SW 1271 (cell line): ENCODE measurements at places on chromosomes 3 and 15.

- DNase-seq, result no peak
These were observed 9.8 kb downstream of the FXR1 start for GRCh38 chr3:180922242-180922641.

DNA sequence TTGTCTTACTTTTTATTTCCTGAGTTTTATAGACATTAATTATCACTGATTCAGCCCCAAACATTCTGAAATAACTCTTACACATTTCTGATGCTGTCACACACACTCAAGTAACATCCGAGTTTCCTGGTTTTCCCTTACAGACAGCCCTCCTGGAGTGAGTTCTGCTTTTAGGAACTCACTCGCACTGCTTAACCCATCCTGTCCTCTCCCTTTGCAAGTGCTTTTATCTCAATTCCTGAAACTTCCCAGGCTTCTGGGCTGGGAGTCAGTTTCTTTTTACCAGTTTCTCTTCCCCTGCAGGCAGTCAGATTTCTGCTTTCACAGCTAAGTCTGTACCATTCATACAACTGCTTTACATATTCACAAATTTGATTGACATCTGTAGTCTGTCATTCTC lies 15.6 kb upstream of the SH3GL3 start:
- no peak for DNase-seq

DNA sequence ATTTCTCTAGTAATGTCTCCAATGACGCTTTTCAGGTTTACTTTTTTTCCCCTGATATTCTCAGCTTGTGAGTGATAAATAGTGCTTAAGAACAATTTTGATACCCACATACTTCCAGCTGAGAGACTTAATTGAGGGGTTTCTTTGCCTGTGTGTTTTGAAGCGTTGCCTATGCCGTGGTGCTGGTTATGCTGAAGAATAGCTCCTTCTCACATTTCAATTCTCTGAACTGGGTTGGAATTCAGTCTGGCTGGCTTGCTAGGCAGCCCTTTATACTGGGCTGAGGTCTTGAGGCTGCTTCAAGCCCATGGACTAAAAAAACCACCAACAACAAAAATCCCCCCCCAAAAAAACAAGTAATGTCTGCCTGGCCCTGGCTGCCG lies 87.4 kb downstream of the CHST2 start:
- no peak for DNase-seq

- DNase-seq, result no peak
These were observed 1.2 kb downstream of the GP5 start for GRCh38 chr3:194397757-194398312.

DNA sequence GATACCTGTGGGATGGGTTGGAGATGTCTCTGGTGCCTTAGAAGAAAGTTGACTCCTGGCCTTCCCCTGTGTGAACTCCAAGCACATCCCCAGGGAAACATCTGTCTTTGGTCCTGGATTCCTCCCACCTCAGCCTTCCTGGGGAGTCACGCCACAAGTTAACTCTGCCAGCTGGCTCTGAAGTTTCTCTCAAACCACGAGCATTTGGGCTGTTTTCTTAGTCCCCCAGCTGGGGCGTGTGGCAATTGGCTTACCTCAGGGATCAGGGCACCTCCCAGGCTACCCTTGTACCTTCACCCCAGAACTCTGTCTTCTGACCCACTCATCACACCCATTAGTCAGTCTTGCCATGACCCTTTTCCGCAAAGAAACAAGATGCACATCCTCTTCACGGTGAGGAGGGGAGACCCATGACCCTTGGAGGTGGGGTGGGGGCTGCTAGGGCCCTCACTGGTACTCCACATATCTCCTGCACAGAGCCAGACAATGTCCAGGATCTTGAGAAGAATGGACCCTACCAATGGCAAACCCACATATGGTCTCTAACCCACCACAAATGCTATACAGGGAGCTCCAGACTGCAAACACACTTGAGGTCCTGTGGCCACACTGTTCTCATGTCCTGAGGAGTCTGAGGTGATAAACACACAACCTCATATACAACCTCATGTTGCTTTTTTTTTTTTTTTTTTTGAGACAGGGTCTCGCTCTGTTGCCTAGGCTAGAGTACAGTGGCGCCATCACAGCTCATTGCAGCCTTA lies 3.9 kb downstream of the NEIL1 start:
- DNase-seq, result no peak

GRCh38 chr15:50624616-50625168 lies 61.9 kb downstream of the TRPM7 start:
- no peak for DNase-seq

- no peak for DNase-seq
These were observed 177.9 kb downstream of the TLE3 start for GRCh38 chr15:69919816-69920215.

GRCh38 chr3:188779281-188779980 lies 392.3 kb upstream of the TPRG1 start:
- no peak for DNase-seq

DNA sequence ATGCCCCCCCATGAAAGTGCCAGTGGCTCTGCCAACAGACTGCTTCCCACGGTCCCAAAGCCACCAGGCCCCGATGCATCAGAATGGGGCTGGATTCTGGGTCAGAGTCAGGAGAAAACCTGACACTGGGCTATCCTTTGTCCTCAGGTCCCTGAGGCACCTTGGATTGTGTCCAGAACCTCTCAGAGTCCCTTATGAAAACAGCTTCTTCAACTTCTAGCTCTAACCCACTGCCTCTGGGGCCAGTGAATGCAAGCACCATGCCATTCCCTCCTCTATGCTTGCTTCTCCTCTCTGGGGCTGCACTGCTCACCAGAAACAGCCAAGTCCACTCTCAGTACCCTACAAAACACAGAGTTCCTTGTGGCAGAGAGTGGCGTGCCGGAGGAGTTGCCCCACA lies 9.9 kb downstream of the CRABP1 start:
- DNase-seq, result no peak

- DNase-seq, result no peak
These were observed 12.4 kb downstream of the ITGA11 start for GRCh38 chr15:68419301-68420175.

GRCh38 chr3:152241142-152242017 lies 27.3 kb upstream of the MBNL1 start:
- no peak for DNase-seq

- no peak for DNase-seq
These were observed 1.1 kb downstream of the SYNPR start for GRCh38 chr3:63279005-63279841.

DNA sequence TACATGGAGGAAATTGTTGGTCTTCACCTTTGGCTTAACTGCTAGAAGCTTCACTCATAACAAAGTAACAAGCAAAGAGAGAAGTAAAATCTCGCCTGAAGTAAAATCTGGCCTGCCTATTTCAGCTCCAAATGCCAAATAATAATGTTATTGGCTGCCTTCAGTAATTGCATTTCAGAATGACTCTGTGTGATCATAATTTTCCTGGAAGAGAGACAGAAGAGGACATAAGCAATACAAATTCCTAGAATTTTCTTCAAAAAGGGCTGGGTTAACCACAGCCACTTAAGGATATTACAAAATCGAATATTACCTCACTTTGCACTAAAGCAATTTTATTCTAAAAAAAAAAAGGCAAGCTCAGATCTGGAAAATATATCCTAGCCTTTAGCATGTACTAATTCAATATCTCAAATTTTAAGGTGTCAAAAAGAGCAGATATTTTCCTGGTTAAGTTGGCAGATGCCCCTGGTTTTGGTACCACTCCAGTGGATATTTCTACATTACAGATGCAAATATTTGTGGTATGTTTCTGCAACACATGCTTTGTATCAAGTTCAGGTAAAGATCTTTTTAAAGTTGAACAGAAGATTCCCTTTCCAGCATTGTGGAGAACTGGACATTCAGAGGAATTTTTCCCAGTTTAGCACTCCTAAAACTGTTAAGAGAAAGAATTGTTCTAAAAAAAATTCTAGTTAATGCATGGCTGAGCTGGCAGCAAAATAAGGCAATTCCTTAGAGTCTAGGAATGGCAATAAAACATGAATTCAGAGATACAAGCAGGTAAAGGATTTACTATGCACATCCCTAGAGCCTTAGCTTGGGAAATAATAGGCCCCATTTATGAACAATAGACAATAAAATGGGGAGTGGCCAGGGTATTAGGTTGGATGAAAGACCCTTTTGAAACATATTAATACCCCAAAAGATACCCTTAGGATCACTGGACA lies 116.7 kb downstream of the STAC start:
- no peak for DNase-seq

- DNase-seq, result no peak
These were observed 433.8 kb upstream of the CBLB start for GRCh38 chr3:106302451-106303221.

DNA sequence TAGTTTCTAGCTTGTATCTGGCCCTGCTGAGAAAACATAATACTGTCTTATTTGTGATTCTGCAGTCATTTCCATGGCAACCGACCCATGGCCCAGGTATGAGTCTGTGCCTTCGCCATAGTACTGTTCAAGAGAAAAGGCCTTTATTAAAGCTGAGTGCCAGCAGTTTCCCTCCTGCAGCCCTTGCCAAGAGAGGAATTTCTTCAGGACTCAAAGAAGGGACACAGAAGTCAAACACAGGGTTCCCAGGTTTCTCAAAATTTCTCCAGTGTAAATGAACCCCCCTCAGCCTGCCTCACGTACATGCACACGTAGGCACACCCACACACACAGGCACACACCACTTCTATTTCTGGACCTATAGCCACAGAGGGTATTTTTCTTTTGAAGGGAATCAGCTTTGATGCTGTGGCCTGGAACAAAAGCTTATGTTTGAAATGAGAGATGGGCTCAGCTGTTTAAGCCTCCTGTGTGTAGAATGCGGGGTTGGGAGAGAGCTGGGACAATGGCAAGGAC lies 269.2 kb downstream of the PDCD6IP start:
- no peak for DNase-seq

DNA sequence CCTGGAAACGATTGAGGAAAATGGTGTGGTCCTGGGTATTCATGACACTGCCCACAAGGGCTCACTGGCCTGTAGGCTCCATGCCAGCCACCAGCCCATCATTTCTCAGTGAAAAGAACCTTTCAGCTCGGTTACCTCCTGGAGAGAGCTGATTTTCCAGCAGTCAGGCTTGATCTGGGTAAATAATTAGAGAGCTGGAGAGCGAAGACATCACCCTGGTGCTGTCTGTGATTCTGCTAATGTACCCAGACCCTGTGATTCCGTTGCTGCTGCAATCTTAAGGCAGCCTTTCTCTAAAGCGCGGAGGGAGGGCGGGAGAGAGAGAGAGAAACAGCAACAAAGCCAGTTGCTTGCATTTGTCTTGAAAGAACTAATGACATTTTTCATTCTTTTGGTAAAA lies 221.9 kb upstream of the TOPAZ1 start:
- no peak for DNase-seq

DNA sequence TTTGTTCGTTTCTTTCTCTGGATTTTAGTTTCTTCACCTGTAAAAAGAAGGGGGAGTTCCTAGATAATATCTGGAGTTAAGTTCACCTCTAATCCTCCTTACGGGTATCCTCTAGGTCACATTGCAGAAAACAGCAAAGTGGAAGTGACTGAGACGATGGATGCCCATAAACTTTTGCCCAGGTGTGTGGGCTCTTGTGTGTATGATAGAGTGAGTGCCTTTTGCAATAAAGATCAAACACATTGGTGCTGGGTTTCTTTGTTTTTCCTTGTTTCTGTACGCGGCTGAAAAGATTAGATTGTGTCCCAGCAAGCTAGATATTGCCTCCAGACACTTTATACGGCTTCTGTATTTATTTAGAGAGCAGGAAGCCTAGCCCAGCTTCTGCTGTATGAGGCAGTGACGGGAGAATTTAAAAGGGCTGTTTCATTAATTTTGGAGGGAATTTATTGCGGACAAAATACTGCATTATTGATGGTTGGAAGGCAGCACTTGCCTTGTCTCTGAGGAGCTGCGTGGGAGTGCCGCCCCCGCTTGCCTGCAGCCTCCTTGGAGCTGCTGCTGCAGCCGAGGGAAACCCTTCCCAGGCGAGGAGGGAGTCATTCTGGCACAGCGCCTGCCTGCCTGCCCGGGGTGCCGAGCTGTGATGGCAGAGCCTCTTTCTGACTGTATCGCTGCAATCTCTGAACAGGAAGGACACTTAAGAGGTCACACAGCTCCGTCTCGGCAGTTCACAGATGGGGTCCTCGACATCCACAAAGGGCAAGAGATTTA lies 38.5 kb downstream of the PYDC2 start:
- DNase-seq, result no peak

DNA sequence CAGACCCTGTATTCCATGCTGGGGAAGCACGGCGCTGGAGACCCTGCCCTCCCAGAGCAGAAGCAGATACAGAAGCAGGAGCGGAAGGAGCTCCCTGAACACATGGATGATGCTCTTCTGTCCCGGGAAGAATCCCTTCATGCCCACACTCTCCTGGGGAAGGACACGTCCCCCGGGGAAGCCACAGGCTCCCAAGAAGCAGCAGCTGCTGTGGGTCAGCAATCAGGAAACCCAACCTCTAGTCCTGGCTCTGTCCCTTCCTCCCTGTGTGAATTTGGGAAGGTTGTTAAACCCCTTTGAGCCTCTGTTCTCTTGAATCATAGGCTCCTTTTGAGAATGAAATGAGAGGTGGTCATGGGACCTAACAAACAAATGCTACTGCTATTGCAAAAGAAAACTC lies 176.2 kb upstream of the TPM1 start:
- DNase-seq, result no peak

- no peak for DNase-seq
These were observed 2.5 kb downstream of the EFCC1 start for GRCh38 chr3:129003578-129004112.

DNA sequence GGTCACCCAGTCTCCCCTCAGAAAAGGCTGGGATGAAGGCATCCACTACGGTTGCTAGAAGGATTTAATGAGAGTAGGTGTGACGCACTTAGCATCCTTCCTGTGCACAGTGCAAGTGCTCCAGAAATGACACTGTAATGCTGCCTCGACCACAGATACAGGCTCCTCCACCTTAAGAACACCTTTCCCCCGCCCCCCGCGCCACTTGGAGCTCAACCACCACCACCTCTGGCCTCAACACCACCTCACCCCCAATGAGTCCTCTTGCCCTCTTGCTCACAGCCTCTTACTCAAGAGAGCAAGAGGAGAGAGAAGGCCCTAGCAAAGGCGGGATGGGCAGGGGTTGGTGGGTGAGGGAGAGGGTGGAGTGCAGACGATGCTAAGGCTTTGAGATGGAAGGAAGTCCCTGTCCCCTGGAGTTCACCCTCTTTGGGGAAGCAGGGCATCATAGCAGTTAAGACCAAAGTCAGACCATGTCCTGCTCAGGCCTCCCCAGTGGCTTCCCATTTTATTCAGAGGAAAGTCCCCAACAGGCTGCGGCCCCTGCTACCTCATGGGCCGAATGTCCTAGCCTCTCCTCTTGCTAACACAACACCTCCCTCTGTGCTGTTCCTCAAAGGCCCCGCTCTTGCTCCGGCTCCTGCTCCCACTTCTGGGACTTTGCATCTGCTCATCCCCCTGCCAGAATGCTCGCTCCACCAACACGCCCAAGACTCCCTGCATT lies 8.3 kb downstream of the STARD5 start:
- no peak for DNase-seq

GRCh38 chr3:192637803-192638202 lies 89.5 kb downstream of the FGF12 start:
- no peak for DNase-seq

GRCh38 chr3:18134386-18135059 lies 290.6 kb downstream of the SATB1 start:
- no peak for DNase-seq

DNA sequence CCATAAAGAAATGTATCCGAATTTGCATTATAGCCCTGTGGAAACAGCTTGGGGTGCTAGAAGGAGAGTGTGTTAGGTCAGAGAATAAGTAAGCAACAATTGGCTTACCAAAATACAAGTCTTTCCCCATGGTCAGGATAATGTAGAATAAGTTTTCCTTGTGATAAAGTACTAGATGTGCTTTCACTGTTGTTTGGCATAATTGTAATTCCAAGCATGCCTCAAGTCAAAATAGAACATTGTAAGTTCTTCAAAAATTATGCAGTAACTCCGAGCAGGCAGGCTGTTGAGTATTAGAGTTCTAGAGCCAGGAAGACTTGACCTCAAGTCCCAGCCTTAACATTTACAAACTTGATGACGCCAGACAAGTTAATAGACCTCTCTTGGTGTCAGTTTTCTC lies 242.0 kb downstream of the TUSC7 start:
- DNase-seq, result no peak
